ENCODE measurements at places on chromosomes 7 and 10.

- DNase-seq: no peak
Measured at GRCh38 chr7:150829426-150829825, 22.9 kb upstream of the AOC1 start.

- peak; percentile 17 for DNase-seq
Measured at GRCh38 chr7:40133561-40134427, 628 bp downstream of the MPLKIP start.

DNA sequence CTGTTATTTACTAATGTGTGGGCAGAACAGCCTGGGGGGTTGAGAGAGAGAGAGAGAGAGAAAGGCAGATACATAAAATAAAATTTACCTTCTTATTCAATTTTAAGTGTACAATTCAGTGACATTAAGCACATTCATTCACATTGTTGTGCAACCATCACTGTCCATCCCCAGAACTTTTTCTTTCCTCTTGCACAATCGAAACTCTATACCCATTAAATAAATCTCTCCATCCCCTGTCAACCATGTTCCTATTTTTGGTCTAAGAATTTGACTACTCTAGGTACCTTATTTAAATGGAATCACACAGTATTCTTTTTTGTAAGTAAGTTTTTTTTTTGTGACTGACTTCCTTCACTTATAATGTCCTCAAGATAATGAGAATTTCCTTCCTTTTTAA is 181.6 kb downstream of the SND1 start:
- no peak for DNase-seq

- no peak for DNase-seq
Measured at GRCh38 chr10:122044713-122045112, 55.8 kb downstream of the TACC2 start.

GRCh38 chr7:1758028-1758858 is 88.2 kb downstream of the ELFN1 start:
- DNase-seq: peak; percentile 48

- DNase-seq: no peak
Measured at GRCh38 chr7:21548491-21548890, 5.7 kb downstream of the DNAH11 start.

DNA sequence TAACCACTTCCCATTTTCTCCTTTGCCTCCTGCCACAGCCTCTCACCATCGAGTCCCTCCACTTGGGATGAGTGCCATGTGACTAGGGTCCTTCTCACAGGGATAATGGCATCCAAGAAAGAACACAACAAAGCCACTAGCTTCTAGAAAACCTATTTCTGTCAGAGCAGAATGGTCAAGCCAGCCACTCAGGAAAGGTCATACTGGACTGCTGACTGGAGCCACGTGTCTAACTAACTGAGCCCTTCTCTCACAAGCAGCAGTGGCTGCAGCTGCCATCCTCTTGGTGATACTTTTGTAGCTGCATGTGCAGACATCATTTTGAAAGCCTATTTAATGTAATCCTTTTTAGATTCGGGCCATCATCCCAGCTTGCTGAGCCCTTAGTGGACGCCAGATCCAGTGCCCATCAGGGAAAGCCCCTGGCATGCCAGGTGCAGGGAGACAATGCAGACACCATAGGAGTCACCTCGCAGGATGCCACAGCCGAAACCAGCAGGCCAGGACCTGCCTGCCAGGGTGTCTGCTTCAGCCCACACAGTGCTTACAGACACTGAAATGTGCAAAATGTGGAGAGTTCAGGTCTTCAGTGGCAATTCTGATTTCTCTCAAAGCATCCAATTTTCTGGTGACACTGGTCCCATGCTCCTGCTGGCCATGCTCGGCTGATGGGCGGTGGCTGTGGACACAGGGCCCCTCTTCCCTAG is 98.3 kb upstream of the DDC start:
- DNase-seq: no peak

DNA sequence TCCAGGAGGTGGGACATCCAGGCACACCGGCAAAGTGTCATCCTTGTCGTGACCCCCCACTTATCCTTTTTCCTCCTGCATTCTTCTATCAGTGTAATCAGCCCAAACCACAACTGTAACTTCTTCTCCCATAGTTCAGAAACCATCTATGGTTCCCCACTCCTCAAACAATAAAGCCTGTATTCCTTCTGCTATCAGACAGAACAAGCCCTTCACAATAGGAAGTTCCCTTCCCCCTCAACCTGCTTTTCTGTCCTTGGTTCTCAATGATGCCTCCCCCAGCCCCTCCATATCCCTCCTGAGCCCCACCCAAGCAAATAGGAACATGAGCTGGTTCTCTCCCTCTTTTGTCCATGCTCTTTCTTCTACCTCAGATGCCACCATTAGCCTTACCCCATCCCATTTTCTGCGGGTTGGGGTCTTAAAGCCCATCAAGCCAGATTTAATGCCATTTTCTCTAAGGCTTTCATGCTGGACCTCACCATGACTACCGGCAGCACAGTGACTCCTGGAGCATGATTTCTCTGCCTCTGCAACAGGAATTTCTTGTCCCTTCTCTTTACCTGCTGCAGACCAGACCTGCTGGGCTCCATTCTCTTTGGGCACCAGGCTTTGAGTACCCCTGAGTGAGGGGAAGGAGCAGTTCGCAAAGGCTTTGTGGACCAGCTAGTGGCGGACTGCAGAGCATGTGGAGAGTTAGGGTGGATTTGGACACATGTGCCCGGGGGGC is 92.8 kb upstream of the PAX2 start:
- no peak for DNase-seq

DNA sequence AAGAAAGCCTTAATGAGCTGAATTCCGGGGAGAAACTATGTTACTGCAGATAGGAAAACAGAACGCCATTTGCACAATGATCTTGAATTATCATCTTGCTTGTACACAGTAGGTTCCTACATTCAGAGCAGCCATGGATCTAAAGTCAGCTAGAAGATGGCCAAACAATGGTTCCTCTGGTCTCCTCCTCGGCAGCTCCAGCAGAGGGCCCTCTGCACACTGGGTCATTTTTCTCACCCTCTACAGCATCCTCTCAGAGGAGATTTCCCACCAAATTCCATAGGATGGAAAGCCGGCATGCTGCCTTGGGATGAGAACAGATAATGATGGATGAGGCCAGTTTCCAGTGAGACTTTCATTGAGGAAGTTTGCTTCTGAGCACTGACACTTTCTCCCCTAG is 308.5 kb upstream of the NFE2L3 start:
- no peak for DNase-seq

- no peak for DNase-seq
Measured at GRCh38 chr10:79273604-79274003, 73.7 kb upstream of the PPIF start.

- DNase-seq: peak; percentile 40
Measured at GRCh38 chr10:22573820-22574569, 140.4 kb downstream of the PIP4K2A start.

- DNase-seq: no peak
Measured at GRCh38 chr7:70470746-70471145, 661.2 kb upstream of the GALNT17 start.

DNA sequence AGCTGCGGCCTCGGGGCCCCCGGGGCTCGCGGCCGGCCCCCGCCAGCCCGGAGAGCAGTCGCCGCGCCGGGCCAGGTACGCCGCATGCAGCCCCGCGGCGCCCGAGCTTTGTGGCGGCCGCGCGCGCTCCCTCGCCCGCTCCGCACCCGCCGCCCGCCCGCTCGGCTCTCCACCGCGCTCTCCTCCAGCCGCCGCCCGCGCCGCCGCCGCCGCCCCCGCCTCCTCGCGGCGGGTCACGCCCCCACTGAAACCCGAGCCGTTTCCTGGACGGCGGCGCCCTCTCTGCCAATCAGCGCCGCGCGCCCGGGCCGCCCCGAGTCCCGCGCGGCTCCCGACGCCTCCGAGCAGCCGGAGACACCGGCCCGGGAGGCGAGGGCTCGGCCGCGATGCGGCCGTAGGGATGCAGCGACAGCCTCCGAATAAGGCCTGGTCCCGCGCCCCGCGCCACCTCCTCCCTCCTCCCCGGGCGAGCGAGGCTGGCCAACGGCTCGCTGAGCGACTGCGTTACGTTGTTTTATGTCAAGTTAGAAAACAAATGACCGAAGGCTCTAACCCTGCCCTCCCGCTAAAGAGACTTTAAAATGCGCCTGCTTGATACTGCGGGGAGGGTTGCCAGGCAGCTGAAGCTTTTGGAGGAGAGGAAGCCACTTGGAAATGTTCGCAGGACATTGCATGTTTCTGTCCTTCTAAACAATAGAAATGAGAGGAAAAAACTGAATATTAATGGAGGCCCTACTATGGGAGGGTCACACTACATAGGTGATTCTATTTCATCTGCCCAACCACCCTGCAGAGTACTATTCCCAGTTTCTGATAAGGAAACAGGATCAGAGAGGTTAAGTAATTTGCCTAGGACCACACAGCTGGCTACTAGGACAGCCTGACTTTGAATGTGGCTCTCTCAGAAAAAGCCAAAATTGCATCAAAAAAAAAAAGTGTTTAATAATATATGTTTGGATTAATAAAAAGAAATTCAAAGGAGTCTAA is at the start of gene FGFR2:
TSS of gene FGFR2 (minus strand) at position 182 of the 987 bp plus-strand sequence. CDS start 4,627 bp downstream, outside the sequence.
- peak; percentile 88 for DNase-seq

DNA sequence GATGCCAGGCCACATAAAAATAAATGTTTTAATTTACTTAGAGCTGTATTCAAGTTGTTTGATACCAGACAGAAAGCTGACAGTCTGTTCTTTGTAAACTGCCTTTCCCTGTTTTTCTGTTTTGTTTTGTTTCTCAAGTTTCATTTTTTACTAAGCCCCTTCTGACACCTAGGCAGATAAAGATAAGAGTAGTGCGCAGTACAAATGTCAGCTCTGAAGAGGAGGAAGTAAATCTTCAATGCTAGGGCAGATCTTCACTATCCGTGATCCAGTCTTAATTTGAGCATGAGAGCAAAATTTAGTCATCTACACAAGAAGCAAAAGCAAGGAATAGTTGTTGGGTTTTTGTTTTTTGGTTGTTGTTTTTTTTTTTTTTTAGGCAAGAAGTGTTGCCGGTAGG is 27.3 kb downstream of the MTURN start:
- no peak for DNase-seq

DNA sequence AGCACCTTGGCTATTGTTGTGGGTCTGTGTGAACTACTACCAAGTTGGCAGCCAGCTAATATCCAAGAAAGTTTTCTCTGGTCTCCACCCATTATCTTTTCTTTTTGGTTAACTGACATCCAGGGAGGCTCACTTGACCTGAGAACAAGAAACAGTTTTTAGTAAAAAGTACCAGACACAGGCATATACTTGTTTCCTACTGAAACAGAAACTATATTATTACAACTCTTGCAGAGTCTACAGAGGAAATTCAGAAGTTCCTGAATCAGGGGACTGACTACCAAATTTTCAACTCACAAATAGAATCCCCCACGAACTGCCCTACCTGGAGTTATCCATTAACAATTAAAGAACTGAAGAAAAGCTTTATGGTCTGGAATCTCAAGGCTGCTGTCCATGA is 168.9 kb downstream of the KCND2 start:
- no peak for DNase-seq

DNA sequence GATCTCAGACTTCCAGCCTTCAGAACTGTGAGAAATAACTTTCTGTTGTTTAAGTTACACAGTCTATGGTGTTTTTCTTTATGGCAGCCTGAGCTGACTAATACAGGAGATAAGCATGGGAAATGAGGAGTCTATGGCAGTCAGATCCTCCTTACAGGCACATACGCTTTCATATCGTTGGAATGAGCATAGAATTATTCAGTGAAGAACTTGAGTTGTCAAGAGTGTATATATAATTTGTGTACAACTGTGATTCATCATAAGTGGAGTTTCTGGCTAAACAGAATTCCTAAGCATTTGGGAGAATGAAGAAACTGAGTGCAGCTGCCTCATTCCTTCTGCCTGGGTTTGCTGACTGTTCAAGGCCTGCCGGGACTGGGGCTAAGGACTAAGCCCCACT is 516.7 kb downstream of the ADRA2A start:
- DNase-seq: peak; percentile 49

GRCh38 chr10:61921143-61921542 is 19.6 kb downstream of the ARID5B start:
- no peak for DNase-seq

GRCh38 chr10:43846968-43847367 is 198.3 kb upstream of the ZNF32 start:
- DNase-seq: no peak

GRCh38 chr10:110172155-110172554 is 35.2 kb upstream of the MXI1 start:
- no peak for DNase-seq

DNA sequence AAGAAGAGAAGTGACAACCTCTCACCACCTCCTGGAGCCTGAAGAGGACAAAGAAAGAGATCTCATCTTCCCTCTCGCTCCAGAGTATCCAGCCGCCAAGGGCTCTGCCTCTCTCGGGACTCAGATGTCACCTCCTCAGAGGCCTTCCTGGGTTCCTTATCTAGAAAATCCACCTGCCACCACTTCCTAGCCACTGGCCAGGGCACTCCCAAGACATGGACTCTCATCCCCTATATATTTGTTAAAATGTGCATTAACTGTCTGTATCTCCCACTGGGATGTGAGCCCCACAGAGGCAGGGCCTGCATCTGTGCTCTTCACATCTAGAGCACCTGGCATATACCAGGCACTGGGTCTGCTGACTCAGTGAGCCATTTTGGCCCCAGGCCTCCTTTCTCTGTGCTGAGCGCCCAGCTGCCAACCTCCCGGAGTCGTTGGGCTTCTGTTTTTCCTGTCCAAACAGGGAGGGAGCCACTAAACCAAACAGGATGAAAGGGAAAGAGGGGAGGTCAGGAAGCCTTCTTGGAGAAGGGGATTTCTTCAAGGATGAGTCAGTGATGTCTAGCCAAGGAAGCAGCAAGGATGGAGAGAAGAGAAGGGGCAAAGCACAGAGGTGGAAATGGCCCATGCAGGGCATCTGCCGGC is 58.9 kb downstream of the KCNMA1 start:
- no peak for DNase-seq

DNA sequence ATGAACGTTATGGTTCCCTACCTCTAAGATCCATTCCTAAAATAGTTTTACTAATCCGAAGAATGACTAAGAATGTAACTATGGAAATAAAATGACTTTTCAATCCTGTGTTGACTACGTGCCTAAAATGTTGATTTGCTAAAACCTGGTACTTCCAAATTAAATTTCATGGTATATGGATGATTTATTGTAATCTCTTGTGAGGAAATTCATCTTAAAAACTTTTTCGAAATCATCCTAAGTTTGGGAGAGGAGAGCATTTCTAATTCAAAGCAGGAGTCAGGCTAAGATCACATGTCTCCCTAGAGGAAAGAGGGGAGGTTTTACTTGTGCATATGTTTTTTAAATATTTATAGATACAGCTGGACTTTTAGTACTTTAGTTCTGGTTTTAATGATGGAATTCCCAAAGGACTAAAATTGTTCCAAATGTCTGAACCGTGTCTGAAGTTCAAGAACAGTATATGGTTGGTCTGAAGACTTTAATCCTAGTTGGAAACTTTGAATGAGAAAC is 483.9 kb downstream of the AUTS2 start:
- peak; percentile 56 for DNase-seq

- DNase-seq: peak; percentile 56
Measured at GRCh38 chr7:151757274-151757673, 119.6 kb downstream of the PRKAG2 start.

- DNase-seq: no peak
Measured at GRCh38 chr7:149799397-149800168, 26.2 kb upstream of the ZNF467 start.

GRCh38 chr7:140212100-140212881 is 35.5 kb upstream of the KDM7A start:
- DNase-seq: no peak
